ENCODE measurements at places on chromosomes 5 and 9.

DNA sequence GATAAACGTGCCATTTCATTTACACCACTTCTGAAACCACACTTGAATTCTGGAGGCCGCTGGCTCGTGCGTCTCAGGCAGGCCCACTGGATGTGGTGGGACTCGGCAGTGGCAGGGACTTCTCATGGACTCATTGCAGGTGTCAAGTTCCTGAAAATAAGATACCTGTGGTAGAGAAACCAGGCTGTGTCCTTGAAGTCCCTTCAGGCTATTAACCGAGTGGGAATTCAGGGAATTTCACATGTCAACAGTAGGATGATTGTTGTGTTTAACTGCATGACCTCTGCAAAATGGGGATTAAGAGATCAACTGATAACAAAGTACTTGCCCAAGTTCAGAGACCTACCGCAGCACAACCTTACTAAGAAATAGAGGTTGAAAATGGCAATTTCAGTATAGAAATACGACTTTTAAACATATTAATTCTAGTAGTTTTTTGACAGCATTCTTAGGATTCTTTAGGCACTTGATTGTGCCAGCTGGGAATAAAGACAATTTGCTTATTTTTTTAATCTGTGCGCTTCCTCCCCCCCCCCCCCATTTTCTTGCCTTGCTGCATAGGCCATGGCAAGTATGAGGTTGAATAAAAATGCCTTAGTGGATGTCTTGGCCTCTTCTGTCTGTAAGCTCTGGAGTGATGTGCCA, 26.8 kb downstream of the TRIP13 start:
- DNase-seq, result no peak

- DNase-seq, result no peak
These were observed 45.3 kb upstream of the AKNA start for GRCh38 chr9:114433086-114433485.

DNA sequence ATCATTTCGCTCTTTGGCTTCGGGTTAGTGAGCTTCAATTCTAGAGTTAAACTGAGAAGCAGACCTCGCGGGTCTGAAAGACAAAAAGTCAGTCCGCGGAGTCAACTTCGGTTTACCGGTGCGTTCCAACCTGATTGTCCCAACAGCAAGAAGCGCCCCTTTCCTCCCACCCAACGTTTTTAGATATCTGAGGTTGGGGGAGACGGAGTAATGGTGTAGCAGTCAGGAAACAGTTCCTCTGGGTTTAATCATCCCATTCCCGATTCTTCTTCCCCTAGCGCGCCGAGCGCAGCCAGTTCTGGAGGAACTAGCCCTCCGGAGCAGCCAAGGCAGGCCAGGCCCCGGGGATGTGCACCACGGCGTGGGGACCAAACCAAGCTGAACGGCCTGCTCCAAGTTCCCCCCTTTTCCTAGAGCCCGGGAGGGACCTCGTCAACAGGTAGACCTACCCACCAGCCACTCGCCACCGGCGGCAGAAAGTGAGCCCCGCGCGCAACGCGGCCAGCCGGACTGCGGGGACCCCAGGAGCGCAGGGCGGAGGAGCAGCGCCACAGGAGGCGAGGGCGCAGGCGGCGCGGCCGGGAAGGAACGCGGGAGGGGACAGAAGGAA, 622 bp upstream of the ISL1 start:
- no peak for DNase-seq

- no peak for DNase-seq
These were observed 16.7 kb downstream of the CXXC5 start for GRCh38 chr5:139664727-139665351.

GRCh38 chr5:6731465-6732237, 18.4 kb downstream of the TENT4A start:
- DNase-seq, result no peak

GRCh38 chr5:163460562-163461171, at the start of gene HMMR:
HMMR (plus strand) TSS chr5:163460632; CDS start chr5:163460693, 61 bp downstream.
- no peak for DNase-seq

- no peak for DNase-seq
These were observed 441.9 kb upstream of the PIK3R1 start for GRCh38 chr5:67773411-67774266.

DNA sequence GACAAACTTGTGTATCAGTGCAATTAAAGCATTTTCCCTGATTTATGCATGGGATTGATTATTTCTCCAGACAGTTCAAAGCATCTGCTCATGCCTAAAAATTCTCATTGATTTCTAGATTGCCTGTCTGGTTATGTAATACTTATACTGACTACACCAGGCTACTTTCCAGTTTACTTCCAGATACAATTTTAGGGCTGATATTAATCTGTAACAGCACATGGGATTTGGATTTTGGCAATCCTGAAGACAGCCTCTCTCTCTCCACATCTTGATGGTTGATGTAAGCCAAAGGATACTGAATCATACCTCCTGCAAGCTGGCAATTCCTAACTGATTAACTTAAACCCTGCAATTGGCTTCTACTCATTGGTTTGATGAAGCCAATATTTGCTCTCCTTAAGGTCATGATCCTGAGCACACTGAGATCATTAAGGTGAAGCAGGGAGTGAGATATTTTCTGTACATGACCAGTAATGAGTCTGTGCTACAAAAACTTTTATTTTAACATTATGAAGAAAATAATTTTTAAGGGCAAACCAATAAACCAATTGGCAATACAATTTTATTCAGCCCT, 25.7 kb upstream of the FBXL7 start:
- no peak for DNase-seq

- DNase-seq, result no peak
These were observed 277.6 kb downstream of the SEMA5A start for GRCh38 chr5:9268226-9268625.

DNA sequence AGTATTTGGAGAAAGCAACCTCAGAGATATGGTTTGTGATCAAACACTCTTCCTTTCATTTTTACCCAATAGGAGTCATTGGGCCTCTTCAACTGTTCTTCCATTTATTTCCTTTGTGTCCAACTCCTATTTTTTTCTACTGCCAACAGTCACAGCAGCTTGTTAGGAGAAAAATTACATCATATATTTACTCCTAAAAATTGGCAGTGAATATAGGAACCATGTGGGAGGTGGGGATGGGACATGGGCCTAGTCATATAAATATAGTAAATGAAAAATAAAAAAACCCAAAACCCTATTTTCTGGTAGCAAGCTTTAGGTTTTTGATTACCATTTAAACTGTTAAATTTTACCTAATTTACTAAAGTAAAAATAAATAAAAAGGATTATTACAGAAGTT, 134.9 kb upstream of the MPDZ start:
- DNase-seq, result no peak

- DNase-seq, result no peak
These were observed 105.0 kb upstream of the PRSS3 start for GRCh38 chr9:33690143-33690933.

- no peak for DNase-seq
These were observed 75.4 kb upstream of the RPS23 start for GRCh38 chr5:82353522-82353921.

DNA sequence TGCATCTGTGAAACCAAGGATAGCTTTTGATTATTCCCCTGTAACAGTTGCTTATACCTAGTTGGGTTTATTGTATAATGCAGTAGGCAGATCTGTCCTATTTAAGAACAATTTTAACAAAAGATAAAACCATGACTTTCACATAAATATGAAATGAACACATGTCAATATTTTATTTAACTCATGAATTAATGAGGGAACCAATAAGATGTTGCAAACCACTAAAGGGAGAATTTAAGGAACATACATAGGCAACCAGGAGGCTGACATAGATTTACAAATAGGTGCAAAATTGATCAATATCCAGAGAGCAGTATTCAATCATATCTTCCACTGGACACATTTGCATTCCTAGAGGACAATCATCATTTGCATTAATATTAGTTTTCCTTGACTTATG, 280.0 kb upstream of the BRINP1 start:
- DNase-seq, result no peak
